Sigmoid colon (tissue), 7 donors: ENCODE measurements at places on chromosomes 2 and 18. TPM values are rescaled to one million over a fixed set of nuclear protein-coding genes. Genes with fewer than 3 reads are reported as not detected.

Gene MATN3
- total RNA-seq, result 0.54 TPM

Gene TRIB2
- total RNA-seq, result 43.2 TPM

Gene PPP3R1
- 38.5 TPM for total RNA-seq

Gene EN1
- total RNA-seq, result not detected

Gene GPBAR1
- total RNA-seq, result 3.1 TPM

Gene LYPD6
- total RNA-seq, result 1.1 TPM

Gene SERPINB11
- total RNA-seq, result not detected

Gene UGT1A8
- total RNA-seq, result not detected

Gene MOCOS
- 0.49 TPM for total RNA-seq

DNA sequence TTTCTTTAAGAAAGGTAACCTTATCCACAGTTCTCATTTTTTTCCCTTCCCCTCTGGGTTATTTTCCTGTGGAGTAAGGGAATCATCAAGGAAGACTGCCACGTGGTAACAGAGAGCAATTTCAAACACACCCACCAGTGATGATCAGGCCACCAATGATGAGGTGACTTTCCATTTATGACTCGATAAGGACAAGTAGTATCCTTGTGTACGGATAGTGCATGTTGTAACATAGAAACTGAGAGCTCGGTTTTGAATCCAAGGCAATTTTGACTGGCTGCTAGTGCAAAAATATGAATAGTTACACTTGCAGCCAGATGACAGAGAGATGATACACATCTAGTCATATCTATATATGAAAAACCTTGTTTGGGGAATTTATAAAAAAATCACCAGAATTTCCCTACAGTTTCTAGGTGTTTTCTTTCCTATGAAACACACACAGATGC, 143.6 kb upstream of the TCF4 start:
- DNase-seq, result no peak

DNA sequence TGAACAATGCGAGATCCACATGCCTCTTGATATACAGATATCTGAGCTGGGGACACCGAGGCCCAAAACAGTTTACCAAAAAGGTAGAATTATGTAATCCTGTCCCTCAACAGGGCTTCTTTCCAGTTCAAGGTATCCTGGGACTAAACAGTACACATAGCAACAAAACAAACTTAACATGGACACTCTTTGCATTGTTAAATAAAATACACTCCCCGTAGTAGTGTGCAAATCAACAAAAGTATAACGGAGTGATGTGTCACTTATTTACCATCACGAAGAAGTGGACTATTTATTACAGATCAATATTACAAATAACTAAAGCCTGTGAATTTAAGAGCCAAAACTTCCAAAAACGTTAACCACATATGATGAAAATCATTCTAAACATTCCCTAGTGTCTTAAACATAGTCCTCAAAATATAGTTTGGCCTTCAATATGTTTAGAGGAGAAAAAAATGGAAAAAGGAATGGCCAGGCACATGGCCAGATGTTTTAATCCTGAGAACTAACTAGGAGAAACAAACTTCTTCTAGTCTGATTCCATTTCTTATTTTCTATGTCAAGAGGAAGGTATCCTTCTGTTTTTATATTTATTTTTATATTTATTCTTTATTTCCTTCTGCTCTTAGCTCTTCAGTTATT, 377.5 kb downstream of the OSR1 start:
- no peak for DNase-seq

- DNase-seq, result no peak
Measured at GRCh38 chr2:223101340-223102039, 49.5 kb downstream of the KCNE4 start.

- no peak for DNase-seq
Measured at GRCh38 chr2:148687543-148687942, 43.0 kb downstream of the EPC2 start.

- no peak for DNase-seq
Measured at GRCh38 chr18:3985664-3986063, 469.4 kb downstream of the DLGAP1 start.

DNA sequence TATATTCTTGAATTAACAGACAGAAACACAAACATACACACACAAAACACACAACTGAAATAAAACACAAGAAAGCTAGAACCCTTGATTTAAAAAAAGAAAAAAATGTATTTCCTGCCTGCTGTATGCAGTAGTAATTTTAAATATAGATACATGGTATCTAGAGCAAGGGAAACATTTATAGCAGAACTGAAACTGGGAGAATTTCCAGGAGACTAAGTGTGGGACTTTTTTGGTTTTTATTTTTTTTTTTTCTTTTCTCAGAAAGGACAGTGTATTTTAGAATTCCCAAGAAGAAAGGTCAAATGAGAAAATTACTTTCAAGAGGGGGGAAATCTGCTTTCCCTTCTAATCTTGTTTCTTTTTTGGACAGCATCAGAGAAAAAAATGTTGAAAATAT, 558.9 kb upstream of the PKDCC start:
- DNase-seq, result no peak

- DNase-seq, result no peak
Measured at GRCh38 chr2:236121546-236121945, 46.6 kb downstream of the GBX2 start.

GRCh38 chr18:31218671-31219383, 56.2 kb upstream of the DSC1 start:
- no peak for DNase-seq

DNA sequence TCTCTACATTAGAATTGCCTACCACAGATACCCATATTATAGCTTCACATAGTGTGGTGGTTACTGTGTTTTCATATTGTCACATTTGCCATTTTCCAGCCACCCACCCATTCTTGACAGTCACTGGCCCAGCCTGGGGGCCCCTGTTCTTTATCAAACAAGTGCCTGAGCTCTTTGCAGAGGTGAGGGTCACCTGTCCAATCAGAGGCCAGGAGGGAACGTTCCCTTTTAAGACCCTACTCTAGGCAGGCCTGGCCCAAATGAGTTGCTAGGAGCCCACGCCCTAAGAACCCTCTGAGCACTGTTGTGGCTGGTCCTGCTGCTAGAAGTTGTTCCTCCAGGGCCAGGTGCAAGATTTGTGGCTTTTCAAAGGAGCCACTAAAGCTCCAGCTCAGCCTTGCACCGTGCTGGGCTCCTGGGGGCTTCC, 5.2 kb downstream of the IL37 start:
- DNase-seq, result no peak

DNA sequence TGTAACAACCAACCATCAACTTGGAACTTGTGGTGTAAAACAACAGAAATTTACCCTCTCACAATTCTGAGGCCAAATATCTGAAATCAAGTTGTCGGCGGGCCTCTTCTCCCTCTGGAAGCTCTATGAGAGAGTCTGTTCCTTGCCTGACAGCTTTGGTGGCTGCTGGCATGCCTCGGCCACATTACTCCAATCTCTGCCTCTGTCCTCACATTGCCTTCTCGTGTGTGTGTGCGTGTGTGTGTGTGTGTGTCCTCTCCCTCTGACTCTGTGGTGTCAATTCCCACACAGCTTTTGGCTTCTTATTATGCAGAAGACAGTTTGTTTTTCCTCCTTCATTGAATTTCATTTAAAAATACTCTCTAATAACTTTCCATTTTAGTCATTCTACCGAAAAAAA, 50.4 kb downstream of the ZDBF2 start:
- no peak for DNase-seq

DNA sequence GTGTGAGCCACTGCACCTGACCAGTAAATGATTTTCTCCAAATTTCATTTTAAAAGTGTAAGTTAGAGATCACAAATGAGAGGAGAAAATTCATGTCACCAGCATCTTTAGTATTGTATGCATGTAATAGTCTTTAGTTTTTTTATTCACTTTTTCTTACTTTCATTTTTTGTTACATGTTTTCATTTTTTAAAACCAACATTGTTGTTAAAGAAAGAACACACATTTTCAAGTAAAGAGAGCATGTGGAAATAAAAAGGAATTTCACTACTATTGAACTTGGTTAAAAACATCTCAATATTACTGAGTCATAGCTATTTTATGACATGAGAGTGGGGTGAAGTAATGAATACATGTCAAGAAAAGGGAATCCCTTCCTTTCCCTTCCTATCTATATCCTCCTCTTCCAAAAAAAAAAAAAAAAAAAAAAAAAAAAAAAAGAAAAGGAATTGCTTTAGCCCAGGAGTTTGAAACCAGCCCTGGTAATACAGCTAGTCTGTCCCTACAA, 29.1 kb upstream of the PMAIP1 start:
- no peak for DNase-seq

DNA sequence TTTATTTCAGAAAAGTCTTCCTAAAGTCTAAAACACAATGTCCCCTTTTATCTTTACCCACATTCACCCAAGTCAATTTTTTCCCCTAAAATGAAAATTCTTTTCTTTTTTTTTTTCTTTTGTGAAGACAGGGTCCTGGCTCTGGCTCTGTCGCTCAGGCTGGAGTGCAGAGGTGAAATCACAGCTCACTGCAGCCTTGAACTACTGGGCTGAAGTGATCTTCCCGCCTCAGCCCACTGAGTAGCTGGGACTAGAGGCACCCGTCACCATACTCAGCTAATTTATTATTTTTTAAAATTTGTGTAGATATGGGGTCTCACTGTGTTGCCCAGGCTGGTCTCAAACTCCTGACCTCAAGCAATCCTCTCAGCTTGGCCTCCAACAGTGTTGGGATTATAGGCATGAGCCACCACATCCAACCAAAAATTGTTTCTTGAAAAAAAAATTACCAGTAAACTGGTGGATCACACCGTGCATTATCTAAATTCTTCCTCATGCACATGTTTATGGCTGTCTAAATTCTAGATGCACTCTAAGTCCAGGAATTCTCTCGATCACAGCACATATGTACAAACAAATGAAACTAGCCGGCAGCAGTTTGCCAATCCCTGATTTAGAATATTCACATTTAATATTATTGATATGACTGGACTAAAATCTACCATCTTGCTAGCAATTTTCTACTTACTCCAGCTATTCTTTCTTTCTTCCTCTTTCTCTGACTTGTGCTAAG, 56.8 kb downstream of the OLA1 start:
- no peak for DNase-seq

- DNase-seq, result no peak
Measured at GRCh38 chr2:15943378-15944280, 3.3 kb downstream of the MYCN start.

DNA sequence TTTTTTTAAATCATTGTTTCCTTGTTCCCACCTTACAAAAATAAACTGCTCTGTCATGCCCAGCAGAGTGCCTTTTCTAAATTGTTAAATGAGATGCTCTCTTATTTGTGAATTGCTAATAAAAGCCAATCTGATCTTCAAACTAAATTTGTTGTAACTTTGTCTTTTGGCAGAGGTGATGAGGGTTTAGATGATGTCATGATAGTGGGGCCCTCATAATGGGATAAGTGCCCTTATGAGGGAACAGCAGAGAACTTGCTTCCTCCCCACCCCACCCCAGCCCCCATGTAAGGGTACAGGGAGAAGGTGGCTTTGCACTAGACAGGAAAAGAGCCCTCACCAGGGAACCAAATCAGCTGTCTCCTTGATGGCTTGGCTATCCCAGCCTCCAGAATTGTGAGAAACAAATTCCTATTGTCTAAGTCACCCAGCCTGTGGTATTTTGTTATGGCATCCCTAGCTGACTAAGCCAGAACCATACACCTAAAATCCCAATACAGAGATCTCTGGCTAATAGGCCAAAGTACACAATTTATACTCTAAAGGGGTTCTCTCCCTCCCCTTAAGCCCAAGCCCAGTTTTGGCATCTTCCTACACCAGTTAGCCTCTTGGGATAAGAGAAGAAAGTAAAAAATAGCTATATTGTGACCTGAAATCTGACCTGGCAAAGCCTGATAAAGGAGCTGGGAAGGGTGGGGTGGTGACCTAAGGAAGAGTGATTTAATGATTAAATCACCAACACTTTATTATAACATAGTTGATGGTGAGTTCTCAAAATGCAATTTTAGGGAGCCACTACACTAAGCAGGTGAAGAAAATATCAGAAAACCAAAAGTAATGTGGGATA, 40.3 kb upstream of the HNRNPA3 start:
- DNase-seq, result no peak

DNA sequence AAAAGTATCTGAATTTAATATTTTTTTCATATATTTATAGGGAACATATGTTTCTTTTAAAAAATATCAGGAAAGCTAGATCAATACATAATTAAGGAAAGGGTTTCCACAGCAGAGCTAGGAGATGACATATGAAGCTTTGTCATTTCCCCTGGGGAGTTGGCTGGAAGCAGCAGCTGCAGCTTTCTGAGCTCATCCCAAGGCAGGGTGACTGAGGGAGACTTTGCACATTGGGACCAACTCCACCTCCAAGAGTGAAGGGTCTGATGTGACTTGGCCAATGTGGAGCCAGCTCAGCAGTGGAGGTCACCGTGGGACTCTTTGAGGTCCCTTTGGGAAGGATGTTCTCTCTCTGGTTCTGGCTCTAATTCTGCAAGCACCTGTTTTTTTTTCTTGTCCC, 315.1 kb downstream of the RDH14 start:
- DNase-seq, result no peak

- DNase-seq, result no peak
Measured at GRCh38 chr2:114729026-114729425, 286.6 kb downstream of the DPP10 start.

GRCh38 chr18:3924455-3924854, 474.5 kb downstream of the TGIF1 start:
- DNase-seq, result no peak

DNA sequence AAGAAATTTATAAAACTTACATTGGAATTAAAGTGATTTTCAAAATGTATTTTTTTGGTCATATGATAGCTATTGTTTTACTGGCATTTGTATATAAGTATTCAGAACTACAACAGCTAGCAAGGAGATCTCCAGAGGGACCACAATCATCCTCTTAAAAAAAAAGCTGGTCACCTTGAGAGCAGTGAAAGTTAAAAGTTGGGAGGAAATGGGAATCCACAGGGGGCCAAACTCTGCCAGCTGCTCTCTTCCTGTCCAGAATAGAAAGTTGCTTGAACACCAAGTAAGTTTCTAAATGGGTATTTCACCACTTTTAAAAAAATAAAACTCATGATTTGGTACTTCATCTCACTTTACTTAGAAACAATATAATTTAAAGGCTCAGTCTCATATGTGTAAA, 1025.1 kb downstream of the LRP1B start:
- DNase-seq, result no peak

DNA sequence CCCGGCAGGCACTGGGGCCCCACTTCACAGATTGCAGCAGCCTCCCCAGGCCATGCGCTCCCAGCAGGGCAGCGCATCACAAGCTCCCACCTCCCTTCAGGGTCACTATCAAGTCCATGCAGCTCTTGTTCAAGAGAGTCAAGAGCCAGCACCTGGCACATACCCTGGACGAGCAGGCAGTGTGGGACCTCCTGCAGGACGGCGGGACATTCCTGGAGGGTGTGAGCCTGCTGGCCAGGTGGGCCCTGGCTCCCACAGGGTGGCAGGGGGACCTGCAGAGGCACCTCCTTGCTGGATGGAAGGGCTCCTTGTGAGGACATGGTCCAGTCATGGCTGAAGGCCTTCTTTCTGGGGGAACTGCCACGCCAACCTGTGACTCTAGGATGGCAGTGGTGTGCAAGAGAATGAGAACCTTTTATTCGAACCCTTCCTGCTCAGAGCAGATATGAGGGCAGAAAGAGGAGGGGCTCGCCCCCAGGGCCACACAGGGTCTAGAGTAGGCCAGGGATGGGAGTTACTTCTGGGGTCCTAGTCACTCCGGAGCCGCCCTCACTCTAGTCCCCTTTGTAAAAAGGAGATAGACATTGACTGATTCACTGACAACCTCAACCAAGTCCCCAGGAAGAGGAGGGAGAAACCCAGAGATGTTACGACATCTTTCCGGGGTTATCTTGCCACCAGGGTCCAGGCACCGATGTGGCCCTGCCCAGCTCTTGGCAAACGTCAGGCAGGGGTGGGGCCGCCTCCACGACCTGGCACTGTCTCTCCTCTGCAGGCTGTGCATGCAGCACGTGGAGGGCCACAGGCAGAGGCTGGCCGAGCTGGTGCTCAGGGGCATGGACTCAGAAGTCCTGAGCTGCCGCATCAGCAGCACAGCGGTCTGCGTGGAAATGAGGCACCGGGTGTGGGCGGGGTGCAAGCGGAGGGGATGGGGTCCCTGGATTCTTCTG, 31.3 kb downstream of the HJURP start:
- peak; percentile 54 for DNase-seq
